Type B pancreatic cell (in vitro differentiated cells): ENCODE measurements at places on chromosomes 16 and 17. TPM values are rescaled to one million over a fixed set of nuclear protein-coding genes. Genes with fewer than 3 reads are reported as not detected.

DNA sequence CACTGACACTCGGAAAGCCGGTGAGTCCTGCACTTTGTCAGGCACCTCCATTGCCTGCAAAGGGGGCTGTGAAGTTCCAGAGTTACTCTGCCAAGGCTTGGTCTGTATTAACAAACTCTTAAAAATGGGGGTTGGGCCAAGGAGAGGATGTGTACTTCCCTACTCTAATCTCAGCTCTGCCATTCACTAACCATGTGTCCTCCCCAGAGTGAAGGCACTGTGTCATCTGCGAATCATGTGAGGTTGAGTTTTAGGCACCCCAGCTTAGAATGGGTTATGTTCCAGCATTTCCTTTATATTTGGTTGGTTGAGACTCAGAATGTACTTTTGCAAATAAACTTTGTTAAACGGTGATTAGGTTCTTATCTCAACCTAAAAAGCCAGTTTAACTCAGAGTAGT is 24.9 kb downstream of the ERCC4 start:
- no peak for DNase-seq
- H3K36me3 ChIP-seq, result peaks cover 30% of the 10 kb centered on the region
- H3K27me3 ChIP-seq, result no peaks in the 10 kb centered on the region

DNA sequence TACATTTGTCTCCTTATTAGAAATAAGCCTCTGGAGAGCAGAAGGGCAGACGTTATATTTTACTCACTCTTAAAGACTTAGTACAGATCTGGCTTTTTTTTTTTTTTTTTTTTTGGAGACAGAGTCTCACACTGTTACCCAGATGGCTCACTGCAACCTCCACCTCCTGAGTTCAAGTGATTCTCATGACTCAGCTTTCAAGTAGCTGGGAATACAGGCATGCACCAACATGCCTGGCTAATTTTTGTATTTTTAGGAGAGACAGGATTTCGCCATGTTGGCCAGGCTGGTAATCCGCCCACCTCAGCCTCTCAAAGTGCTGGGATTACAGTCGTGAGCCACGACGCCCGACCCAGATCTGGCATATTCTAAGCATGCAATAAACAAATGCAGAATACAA is 36.4 kb upstream of the TMEM97 start:
- DNase-seq, result no peak
- peak overlapping the region; percentile 37 for H3K27ac ChIP-seq
- no peak overlapping the region for H3K4me3 ChIP-seq
- H3K36me3 ChIP-seq, result no peaks in the 10 kb centered on the region
- H3K27me3 ChIP-seq, result no peaks in the 10 kb centered on the region
- H3K4me1 ChIP-seq, result no peaks in the 10 kb centered on the region

DNA sequence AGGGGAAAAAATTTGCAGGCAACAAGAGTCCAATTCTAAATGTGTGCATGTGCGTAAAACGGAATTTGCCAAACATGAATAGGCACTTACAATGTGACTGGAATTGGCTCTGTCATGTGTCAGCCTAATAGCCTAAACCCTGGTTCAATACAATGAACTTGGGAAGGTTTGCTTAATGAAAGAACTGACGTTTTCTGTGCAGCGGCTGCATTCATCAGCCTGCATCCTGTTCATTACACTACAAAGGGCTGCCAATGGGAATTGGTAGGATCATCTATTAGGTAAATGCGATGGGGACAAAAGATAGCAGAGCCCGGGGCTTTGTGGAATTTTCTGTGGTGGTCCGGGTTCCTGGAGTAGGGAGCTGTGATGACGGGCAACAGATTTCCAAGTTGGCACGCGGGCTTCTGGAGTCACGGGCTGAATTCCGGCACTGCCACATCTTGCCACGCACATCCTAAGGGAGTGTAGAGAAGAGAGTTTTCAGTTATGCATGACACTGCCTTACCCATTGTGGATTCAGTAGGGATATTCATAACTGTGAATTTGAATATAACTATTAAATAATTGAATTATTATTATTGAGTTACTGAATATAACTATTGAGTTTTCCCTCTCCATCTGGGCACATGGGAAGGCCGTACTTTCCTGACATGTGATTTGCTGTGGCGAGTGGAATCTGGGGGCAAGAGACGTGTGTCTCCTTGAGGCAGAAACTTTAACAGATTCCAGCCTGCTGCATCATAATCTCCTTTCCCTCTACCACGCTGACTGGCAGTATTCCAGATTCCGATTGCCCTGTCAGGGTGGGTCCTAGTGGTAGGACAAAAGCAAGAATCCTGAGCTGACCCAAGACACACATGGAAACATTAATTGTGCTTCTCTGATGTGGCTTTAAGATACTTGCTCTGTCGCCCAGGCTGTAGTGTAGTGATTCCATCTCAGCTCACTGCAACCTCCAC is 565.6 kb downstream of the WWOX start:
- peaks cover 20% of the 10 kb centered on the region for H3K4me1 ChIP-seq
- H3K27me3 ChIP-seq, result no peaks in the 10 kb centered on the region
- DNase-seq, result no peak
- H3K27ac ChIP-seq, result no peak overlapping the region
- H3K36me3 ChIP-seq, result no peaks in the 10 kb centered on the region

Gene C16orf89
- total RNA-seq, result 0.75 and 2.1 TPM in 2 replicates

DNA sequence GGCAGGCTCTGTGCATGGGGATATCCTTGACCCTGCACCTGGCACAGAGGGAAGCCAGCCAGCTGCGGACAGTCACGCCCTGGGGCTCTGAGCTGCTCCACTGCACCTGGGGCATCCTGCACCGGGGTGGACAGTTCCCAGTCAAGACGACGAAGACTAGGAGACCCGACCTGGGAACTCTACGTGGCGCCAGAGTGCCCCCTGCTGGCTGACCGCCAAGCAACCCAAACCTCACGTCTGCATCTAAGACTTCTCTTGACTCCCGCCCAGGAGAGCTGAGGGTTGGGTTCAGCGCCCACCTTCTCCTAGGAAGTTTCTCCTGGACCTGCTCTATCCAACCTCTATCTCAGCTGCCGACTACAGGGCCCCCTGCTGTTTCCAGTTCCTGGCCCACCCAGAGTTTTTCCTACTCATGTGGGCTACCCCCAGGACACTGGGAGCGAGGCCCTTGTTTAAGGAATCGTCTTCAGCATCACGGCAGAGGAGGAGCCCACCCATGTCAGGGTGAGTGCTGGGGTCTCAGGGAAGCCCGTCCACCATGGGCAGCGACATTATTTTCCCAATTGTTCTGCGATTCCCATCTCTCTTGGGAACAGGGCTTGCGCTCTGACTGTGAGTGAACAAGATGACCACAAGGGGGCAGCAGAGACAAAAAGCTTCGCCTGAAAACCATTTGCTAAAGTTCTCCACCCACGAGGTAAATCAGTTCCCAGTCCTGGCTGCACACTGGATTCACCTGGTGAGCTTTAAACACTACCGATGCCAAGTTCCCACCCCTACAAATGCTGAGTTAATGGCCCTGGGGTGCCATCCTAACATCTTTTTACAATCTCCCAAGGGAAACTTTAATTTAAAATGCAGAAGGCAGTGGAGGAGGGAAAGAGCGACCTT is 29.3 kb downstream of the TLE7 start:
- peaks cover 6% of the 10 kb centered on the region for H3K4me1 ChIP-seq
- peaks cover 47% of the 10 kb centered on the region for H3K27me3 ChIP-seq
- H3K36me3 ChIP-seq, result no peaks in the 10 kb centered on the region
- no peak overlapping the region for H3K27ac ChIP-seq
- peak overlapping the region; percentile 59 for H3K4me3 ChIP-seq
- peak; percentile 78 for DNase-seq

Gene SOCS7
- 25.8 and 33.0 TPM in 2 replicates for total RNA-seq

- H3K36me3 ChIP-seq, result no peaks in the 10 kb centered on the region
- DNase-seq, result no peak
- no peak overlapping the region for H3K27ac ChIP-seq
- H3K4me3 ChIP-seq, result peak overlapping the region; percentile 60
- H3K4me1 ChIP-seq, result no peaks in the 10 kb centered on the region
Observed at GRCh38 chr17:74920642-74921025, 2.4 kb downstream of the USH1G start.

- no peaks in the 10 kb centered on the region for H3K36me3 ChIP-seq
- H3K27me3 ChIP-seq, result no peaks in the 10 kb centered on the region
- DNase-seq, result no peak
- H3K4me3 ChIP-seq, result no peak overlapping the region
- peaks cover 14% of the 10 kb centered on the region for H3K4me1 ChIP-seq
Observed at GRCh38 chr17:13107676-13108235, 89.9 kb upstream of the ELAC2 start.

DNA sequence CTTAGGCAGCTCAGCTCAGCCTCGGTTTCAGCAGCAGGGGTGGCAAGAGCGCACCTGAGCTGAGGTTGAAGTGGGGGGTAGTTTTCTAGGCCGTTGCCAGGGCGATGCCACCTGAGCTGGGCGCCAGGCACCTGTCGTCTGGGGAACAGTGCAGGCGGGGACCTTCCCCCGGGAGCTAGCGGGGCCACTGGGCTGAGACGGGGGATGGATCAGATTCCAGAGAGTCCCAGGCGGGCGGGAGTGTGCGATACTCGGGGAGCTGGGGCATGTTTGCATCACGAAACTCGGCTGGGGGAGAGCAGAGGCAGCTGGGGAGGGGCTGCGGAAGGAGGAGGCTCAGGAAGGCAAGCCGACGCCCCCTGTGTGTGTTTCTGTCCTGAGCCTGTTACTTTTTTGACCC is 477 bp upstream of the CLDN9 start:
- no peak for DNase-seq
- H3K4me1 ChIP-seq, result peaks cover 4% of the 10 kb centered on the region
- no peaks in the 10 kb centered on the region for H3K36me3 ChIP-seq
- peak overlapping the region; percentile 46 for H3K27ac ChIP-seq

DNA sequence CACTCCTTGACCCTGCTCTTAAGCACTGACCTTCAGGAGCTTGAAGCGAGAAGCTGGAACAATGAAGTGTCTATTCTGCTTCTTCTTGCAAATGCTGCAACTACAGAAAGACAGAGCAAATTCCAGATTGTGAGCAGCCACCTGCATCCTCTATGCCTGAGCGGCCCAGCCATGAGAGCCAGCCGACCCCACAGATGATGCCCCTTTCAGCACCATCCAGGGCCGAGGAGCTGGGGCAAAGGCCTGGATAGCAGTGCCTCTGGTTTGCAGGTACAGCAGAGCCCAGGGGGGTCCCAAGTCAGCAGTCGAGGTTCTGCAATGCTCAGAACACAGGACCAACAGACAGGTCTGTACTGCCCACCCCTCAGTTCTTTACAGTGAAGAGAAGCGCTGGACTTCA is 4.7 kb downstream of the CENPV start:
- H3K4me1 ChIP-seq, result peaks cover 7% of the 10 kb centered on the region
- DNase-seq, result no peak
- H3K27me3 ChIP-seq, result peaks cover 4% of the 10 kb centered on the region
- no peak overlapping the region for H3K27ac ChIP-seq

Gene ITGAX
- total RNA-seq, result not detected in 2 replicates

Gene HSD17B1
- total RNA-seq, result 2.2 and 2.7 TPM in 2 replicates

- no peaks in the 10 kb centered on the region for H3K36me3 ChIP-seq
- DNase-seq, result no peak
- H3K27ac ChIP-seq, result no peak overlapping the region
- H3K4me1 ChIP-seq, result peaks cover 11% of the 10 kb centered on the region
Observed at GRCh38 chr17:63497708-63498483, 21.0 kb downstream of the ACE start.

Gene BIRC5
- total RNA-seq, result 20.0 and 63.3 TPM in 2 replicates

- H3K27me3 ChIP-seq, result peaks cover 35% of the 10 kb centered on the region
- H3K4me1 ChIP-seq, result peaks cover 1% of the 10 kb centered on the region
- no peaks in the 10 kb centered on the region for H3K36me3 ChIP-seq
- no peak for DNase-seq
- H3K27ac ChIP-seq, result no peak overlapping the region
Observed at GRCh38 chr17:76958974-76959373, 90.8 kb downstream of the MGAT5B start.
